ENCODE measurements at places on chromosomes 4 and X.
A peak's percentile ranks its signal among the peaks of the same experiment; 100 is the strongest.

- no peak for DNase-seq
Measured at GRCh38 chr4:10715696-10716095, 31.1 kb upstream of the CLNK start.

DNA sequence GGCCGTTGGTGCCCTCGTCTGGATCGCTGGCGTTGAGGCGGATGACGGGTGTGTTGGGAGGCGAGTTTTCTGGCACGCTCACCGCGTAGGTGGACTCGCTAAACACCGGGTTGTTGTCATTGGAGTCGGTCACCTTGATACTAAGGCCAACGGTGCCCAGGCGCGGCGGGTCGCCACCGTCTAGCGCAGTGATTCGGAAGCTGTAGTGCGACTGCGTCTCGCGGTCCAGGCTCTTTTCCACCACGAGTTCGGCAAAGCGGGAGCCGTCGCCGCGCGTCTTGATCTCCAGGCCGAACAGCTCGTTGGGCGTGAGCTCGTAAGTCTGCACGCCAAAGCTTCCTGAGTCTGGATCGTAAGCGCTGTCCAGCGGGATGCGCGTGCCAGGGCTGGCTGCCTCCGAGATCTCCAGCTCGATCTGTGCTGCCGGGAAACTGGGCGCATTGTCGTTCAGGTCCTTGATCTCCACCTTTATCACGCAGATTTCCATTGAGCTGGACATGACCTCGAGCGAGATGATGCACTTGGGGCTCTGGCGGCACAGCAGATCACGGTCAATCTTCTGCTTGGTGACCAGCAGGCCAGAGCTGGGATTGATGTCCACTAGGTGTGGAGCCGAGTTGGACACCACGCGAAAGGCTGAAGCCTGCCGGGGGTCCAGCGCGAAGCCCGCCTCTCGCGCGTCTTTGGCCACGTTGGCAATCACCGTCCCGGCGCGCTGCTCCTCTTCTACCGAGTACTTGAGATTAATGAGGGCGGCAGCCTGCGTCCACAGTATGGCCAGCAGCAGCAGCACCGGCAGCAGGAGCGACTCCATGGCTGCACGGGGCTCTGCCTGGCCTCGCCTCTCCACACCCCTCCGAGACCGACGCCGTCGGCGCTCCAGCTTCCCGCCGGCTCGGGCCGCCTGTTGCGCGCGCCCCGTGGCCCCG lies 2.0 kb downstream of the PCDH19 start:
- no peak for DNase-seq

DNA sequence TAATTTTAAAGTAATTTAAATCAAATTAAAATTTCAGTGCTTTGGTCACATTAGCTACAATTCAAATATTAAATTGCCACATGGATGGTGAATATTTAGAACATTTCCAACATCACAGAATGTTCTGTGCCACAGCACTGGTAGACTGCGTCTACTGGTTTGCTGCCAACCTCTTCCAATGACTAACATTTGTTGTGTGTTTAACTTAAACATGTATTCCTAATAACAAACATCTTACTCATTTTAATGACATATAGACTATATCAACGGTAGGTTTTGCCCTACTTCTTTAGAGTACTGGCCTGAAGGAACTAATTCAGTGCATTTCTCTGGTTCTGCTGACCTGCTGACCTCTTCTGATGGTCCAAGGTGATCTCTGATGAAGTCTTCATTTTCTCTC lies 157.6 kb downstream of the DCK start:
- DNase-seq: no peak

DNA sequence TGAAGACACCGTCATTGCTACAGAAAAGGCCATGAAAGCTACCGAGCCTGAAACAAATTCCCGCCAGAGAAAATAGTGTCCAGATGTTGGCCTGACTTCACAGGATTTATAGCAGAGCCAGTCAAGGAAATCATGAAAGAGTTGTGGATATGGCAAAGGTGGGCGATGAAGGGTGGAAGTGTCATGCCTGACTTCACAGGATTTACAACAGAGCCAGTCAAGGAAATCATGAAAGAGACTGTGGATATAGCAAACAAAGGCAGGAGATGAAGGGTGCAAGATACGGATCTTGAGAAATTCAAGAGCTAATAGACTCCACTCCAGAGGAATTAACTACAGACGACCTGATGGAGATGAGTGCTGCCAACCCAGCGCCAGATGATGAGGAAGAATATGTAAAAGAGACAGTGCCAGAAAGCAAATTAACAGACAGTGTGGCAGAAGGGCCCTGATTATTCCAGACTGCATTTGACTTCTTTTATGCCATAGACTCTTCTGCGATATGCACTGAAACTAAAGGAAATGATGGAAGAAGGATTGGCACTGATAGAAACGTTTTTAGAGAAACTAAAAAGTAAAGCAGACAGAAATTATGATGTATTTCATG lies 17.2 kb downstream of the TRMT44 start:
- no peak for DNase-seq

GRCh38 chr4:53840643-53841042 lies 223.8 kb downstream of the CHIC2 start:
- DNase-seq: no peak

- no peak for DNase-seq
Measured at GRCh38 chr4:104418286-104418685, 76.4 kb downstream of the CXXC4 start.

DNA sequence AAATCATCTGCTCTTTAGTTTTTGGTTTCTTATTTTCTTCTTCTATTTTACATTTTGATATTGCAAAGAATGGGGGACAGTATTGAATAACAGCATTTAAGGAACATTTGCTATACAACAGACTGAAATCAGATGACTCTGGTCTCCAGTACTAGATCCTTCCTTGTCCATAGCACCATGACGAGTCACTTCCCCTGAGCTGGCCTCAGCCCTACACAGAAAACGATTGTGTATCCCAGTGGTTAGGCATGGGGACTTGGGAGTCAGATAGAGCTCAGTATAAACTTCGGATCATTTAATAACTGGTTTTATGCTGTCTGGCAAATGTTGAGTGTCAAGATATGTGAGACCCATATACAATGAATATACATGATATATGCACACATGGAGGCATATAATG lies 44.7 kb upstream of the BEX4 start:
- DNase-seq: no peak

DNA sequence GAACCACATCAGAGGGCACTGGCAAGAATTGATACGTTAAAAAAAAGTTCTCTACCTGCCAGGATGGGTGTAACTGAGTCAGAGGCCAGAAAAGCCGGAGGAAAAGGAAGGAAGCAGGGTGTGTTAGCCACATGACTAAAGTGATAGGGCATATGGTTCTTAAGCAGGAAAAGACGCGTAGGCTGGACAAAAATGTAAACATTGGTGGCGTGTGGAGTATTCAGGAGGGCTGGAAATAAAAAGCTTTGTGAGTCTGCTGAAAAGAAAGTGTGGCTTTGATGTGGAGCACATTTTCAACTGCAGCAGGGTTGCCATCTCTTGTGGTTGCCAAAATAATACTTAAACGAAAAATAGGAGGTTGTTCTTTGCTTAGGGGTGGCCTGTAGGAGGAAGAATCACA lies 186.5 kb upstream of the RPL34 start:
- no peak for DNase-seq

GRCh38 chrX:67555578-67556203 lies 11.9 kb downstream of the AR start:
- DNase-seq: no peak

- DNase-seq: no peak
Measured at GRCh38 chrX:31603411-31604120, 531.7 kb upstream of the FTHL17 start.

GRCh38 chr4:167943872-167944505 lies 148.3 kb upstream of the ANXA10 start:
- DNase-seq: no peak

DNA sequence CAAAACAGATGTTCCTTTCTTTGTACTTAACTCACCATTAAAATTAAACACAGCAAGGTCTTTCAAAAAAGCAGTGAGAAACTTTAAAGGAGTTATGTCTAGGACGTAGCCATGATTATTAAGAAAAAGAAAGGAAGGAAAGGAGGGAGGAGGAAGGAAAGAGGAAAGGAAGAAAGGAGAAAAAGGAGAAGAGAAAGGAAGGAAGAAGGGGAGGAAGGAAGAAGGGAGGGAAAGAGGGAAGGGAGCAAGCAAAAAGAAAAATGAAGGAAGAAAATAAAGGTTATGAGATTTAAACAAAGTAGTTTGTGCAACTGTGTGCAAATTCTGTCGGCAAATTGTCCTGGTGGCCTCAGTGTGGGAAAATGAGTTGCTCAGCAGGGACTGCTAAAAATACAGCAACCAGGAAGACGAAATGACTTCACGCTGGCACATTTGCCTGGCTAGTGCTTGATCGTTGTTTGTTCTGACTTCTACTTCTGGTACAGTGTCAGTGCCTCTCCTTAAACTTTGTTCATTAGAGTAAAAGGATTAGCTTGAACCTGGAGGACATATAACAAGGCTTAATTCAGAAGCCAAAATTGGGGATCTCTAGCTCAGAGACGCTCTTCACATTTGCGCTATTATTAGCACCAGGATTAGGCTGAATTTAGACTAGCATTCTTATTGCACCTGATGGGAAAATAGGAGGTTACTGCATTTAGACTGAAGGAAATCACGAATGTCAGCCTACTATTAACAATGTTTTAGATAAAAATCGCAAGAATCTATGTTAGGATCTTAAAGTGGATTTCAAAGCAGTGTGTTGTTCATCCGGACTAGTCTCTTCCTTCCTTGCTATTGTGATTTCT lies 81.2 kb downstream of the DCK start:
- DNase-seq: no peak

DNA sequence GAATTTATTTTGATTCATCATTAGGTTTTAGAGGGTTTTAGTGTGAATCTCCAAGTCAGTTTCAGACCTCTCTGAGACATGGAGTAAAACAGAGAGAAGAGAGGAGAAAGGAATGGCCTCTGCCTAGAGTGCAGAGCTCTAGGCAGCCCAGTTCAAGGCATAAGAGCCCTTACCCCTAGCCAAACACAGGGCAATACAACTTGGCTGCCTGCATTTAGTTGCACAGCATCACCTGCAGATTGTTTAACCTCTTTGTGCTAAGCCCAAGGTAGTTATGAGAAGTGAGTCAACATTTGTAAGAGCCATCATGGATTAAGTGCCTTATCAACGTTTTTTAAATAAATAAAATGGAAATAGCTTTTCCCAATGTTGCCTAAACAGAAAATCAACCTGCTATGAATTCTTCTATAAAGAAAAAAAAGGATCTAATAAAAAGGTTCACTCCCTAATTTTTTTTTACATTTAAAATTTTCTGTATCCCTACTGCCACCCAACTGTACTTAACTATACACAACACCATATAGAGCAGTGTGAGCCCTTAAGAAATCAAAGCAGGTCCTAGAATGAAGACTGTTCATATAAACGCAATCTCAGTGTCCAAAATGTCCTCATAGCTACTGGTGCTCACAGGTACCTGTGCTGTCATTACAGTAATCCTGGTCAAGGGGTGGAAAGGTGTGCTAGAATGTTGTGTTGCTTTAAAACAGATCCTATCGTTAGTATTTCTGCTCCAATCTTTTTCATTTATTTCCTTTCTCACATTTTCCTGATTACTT lies 36.0 kb downstream of the PF4 start:
- no peak for DNase-seq

- DNase-seq: no peak
Measured at GRCh38 chrX:45360571-45360970, 159.9 kb upstream of the DIPK2B start.

DNA sequence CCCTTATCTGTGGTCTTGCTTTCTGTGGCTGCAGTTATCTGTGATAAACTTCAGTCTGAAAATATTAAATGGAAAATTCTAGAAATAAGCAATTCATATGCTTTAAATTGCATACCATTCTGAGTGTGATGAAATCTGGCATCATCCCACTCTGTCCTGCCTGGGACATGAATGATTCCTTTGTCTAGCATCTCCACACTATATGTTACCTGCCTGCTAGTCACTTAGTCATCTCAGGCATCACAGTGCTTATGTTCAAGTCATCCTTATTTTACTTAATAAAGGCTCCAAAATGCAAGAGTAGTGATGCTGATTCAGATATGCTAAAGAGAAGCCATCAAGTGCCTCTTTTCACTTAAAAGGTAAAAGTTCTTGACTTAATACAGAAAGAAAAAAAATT lies 14.3 kb upstream of the RAB9B start:
- no peak for DNase-seq

- no peak for DNase-seq
Measured at GRCh38 chr4:104064646-104065577, 345.1 kb upstream of the TACR3 start.

DNA sequence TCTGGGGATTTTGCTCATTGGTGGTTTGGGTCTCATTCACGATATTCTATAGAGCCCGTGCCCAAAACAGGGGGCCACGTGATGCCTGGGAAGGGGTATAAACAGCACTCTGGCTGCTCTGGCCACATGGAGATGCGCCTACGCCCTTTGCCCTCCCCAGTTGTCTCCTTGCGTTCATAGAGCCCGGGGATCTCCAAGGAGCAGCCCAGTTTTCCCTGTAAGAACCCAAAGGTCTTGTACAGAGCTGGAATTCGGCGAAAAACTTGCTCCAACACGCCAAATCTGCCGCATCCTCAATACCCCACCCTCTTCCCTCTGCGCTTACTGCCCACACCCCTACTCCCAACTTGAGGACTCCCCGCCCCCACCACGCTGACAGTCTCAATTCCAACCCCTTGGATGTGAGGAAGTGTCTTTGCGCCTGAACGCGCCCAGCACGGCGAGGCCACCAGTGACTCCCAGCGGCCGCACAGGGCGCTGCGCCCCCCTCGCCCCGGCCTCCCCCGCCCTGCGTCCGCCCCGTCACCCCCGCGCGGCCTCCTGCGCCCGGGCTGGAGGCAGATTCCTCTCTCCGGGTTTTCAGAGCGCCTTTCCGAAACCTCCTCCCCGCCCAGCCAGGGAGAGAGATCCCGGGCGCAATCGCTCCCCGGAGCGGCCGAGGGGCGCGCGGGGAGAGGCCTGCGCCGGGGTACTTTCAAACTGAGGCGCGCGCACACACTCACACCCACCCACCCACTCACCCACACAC lies at the start of gene NHS:
NHS (plus strand) TSS at position 582 of the 748 bp plus-strand sequence. CDS start 558 bp downstream, outside the sequence.
- peak; percentile 79 for DNase-seq

- no peak for DNase-seq
Measured at GRCh38 chr4:141119071-141119470, 14.2 kb downstream of the RNF150 start.
